ENCODE measurements at places on chromosomes 6 and 20.

DNA sequence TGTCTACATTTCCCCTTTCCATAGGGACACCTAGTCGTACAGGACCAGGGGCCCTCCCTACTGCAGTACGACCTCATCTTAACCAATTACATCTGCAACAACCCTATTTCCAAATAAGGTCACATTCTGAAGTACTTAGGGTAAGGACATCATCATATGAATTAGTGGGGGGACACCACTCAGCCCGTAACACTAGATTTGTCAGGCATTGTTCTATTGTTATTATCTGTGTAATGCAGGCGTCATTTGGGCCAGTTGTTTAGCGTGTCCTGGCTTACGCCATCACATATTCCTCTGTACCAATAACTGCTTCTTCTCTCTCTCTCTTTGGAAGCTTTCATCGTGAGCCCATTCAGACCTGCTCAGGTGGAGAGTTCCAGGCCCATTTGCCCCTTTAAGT lies 89.3 kb downstream of the CAP2 start:
- DNase-seq = no peak

DNA sequence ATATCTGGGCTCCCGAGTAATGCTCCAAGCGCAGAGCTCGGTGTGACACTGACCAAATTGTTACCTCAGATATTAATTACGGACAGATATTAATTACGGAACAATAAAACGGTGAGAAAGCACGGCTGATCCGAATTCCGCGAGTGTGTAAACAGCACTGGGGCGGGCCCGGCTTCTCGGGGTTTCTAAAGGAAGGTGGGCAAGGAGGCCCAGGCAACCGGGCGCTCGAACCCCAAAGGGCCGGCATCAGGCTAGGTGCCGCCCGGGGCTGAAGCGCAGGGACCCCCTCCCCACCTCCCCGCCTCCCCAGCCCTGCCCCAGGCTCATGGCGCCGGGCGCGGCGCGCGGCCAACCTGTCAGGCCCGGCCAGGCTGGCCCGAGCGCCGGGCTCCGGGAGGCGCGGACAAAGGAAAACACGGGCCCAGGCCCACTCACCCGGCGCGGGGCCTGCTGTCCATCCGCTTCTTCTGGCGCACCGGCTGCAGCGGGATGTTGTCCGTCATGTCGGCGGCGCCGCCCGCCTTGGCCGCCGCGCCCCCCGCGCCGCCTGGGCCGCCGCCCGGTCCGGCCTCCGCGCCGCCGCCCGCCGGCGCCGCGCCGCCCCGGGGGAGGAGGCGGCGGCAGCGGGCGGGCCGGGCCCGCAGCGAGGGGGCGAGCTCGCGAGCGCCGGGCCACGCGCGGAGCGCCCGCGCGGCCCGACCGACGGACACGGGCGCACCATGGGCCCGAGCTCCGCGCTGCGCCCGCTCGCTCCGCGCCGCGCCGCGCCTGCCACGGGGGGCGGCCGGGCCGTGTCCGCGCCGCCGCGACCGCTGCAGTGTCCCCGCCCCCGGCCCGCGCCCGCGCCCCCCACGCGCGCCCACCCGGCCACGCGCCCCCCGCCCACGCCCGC lies at the start of gene ATP9A:
Gene ATP9A, minus strand, starts transcription at position 524 of the 892 bp plus-strand sequence. Its CDS starts 21 bp downstream, at position 503.
- DNase-seq = no peak

- DNase-seq = peak; percentile 65
Measured at GRCh38 chr20:31661625-31662371, 24.1 kb downstream of the COX4I2 start.

DNA sequence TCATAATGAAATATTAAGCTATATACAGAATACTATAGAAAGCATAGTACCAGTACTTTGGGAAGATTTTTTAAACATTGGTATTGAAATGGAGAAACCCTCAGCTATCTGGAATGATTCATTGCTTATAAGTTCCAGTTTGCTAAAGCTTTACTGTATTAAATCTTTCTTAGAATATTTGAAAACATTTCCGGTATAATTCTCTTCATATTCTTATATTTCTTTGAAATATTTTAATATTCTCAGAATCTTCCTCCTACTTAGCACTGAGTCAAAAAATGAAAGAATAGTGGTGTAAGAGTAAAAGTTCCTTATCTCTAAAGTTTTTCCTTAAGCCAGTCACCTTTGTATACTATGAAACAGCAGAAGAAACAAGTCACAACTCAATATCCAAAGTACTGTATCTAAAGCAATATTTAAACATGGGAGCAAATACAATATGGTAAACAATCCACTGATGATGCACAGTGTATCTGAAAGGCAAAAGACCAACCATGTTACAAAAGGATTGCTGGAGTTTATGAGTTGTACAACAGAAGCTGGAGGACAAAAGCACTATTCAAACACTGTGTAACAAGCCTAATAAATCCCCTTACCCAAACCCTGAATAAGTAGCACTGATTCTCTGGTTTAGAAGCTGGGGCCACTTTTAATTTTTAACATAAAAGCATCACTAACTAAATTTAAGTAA lies 102.1 kb downstream of the PRDM1 start:
- no peak for DNase-seq

DNA sequence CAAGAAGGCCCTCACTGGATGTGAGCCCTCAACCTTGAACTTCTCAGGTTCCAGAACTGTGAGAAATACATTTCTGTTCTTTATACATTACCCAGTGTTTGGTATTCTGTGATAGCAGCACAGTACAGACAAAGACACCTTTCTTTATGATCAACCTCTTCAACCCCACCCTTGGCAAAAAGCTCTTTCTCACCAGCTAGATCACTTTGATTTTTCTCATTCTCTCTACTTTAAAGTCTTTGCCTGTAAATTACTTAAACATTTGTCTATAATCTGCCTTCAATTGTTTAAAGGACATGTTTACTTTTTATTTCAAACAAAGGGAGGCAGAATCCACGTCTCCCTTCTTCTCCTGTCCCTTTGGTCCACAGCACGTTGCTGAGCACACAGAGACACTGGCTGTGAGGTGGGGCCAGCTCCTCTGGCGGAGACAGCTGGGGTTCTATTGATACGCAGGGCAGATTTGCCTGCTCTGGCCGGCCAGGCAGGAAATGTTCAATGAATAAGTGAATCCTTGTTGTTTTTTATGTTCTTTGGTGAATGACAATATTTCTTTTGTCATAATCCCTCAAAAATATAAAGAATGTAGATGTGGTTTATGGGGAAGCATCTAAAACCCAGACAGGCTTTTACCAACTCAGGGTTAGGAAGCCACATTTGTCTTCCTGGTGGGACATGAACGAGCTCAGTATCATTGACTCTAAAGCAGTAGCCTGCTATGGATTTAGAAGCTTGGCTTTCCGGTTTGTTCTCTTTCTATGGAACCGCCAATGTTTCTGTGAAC lies 52.9 kb downstream of the NEDD9 start:
- no peak for DNase-seq

DNA sequence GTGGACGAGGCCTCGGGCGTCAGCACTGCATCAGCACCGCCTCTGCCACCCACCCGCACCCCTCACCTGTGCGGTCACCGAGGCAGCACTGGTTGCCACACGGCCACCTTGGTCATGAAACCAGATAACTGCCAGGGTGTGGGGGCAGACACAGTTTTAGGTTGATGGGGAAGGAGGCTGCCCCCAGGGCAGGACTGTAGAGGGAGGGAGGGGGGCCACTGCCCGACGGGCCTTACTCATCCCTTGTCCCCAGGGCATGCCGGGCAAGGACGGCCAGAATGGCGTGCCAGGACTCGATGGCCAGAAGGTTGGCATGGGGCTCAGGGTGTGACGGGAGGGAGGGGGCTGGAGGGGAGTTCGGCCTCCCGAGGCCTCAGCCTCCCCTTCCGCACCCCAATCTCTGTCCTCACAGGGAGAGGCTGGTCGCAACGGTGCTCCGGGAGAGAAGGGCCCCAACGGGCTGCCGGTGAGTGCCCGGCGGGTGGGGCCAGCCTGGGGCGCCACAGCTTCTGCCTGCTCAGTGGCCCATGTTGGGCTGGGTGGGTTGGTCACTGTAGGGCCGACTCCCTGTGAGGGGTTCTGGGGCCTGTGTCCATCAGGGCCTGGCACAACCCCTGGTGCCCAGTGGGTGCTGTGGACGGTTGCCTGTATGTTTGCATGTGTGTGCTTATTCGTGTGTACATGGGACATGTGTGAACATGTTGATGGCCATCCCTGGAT lies 11.8 kb downstream of the COL9A3 start:
- DNase-seq = no peak

GRCh38 chr6:125008957-125009356 lies 46.7 kb downstream of the RNF217 start:
- DNase-seq = no peak

DNA sequence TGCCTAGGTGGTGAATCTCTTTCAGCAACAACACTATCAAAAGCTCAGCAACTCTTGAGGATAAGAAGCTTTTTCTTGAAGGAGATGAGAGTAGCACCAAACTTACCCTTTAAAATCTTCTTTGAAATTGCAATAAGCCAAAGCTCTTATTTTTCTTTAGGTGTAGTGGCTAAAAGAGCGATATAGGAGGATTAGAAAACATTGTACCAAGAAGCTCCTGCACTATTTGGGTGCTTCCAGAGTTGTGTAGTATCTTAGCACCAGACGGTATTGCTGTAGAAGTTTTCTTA lies 1.2 kb downstream of the FUT9 start:
- no peak for DNase-seq

DNA sequence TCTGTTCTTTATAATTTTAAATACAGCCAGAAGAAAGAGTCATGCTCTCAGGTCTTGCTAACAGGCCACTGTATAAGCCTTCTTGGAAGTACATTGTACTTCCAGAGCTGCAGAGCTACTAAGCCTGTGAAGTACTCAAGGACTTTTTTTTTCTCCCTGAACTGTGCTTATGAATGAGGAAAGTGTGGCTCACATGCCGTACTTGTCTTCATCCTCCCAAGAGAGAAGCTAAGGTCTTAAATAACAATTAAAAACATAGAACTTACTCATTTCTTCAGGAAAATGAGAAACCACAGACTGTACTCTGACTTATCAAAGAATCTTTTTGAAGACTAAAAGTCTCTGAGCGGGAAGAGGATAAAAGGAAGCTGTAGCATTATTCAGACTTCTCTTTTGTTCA lies 218.3 kb downstream of the HTR1B start:
- DNase-seq = no peak

- no peak for DNase-seq
Measured at GRCh38 chr20:48241482-48241881, 456.2 kb upstream of the SULF2 start.

- DNase-seq = no peak
Measured at GRCh38 chr20:50350510-50351249, 159.5 kb upstream of the PTPN1 start.

DNA sequence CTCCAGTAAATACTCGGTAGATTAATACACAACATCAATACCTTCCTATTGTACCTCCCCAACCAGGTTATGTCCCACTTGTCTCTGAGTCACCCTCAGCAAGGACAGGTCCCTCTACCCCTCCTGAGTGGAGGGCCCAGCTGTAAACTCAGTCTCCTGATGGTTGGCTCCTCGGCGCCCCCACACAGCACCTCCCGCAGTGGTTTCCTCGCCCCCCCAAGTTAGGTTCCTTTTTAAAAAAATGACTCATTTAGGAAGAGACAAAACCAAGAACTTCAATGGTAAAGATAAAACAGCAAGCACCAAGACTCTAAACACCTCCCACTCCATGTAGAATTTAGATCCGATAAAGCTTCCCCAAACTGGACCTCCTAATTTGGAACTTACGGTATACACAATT lies 83.5 kb downstream of the TRERF1 start:
- DNase-seq = no peak

DNA sequence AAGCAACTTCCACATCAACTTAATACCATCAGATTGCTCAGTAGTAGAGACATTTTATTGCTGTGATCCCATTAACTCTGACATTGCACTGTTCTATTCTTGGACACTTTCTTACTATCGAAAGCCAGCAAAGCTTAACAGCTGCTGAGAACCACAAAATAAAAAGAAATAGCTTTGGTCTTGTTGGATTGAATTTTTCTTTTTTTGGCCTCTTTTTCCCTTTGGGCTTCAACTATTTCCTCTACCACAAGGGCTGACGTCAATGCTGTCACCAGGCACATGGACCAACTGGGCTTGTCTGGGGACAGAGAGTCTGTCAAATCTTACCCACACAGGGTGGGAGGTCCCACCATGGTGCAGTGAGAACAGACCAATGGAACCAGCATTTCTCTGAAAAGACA lies 63.4 kb upstream of the ENPP5 start:
- no peak for DNase-seq

GRCh38 chr6:132011582-132011981 lies 60.4 kb upstream of the CCN2 start:
- no peak for DNase-seq

GRCh38 chr6:156943816-156944215 lies 166.6 kb downstream of the ARID1B start:
- DNase-seq = no peak

- DNase-seq = no peak
Measured at GRCh38 chr6:17869753-17870050, 117.7 kb downstream of the KIF13A start.
